ENCODE measurements at places on chromosomes 1 and 21.

GRCh38 chr1:3139451-3139852 lies 70.4 kb downstream of the PRDM16 start:
- DNase-seq: no peak

DNA sequence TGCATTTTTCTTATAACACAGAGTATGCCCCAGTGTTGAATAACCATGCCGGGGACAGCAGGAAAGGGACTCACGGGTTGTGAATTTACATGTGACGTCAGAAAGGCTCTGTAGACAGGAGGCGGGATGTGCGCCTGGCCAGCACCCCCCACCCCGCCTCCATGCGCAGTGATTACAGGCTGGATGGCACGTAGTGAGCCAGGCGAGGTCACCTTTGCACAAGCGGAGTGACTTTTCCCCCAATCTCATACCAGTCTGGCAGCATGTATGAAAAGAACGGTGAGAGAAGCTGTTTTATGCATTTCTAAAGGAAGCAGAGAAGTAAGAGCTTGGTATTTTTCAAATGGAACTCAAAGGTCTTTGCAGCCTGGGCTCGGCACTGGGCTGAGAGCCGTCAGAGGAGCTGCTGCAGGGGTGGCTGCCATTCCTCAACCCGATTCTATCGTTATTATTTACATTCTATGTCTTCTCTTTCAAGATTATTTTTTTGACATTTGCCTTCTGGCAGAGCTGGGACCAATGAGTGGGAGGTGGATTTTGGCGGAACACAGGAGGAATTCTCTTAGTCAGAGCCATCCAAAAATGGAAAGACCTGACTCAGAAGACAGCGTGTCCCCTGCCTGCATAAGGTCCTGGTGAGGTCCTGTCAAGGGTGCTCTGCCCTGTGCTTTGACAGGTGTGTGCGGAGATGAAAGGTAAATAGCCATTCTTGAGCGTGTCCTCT lies 115.6 kb upstream of the SLC45A1 start:
- no peak for DNase-seq

DNA sequence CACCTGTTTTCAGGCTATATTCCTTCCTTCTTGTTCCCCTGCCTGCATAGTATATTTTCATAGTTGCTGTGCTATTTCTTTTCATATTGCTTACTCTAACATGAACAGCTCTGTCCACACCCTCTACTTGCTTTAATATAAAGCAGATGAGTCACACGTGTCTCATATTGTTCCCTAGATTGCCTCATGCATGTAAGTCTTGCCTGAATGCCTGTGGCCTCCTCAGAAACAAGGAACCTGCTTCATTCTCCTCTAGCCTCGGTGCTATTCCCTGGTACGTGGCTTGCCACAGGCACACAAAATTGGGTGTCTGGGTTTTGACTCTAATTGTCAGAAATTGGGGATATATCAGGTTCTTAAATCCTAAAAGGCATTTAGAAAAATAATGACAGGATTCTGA lies 16.5 kb upstream of the PKP1 start:
- no peak for DNase-seq

- DNase-seq: peak; percentile 63
Observed at GRCh38 chr1:59814180-59814900, 409 bp upstream of the HOOK1 start.

DNA sequence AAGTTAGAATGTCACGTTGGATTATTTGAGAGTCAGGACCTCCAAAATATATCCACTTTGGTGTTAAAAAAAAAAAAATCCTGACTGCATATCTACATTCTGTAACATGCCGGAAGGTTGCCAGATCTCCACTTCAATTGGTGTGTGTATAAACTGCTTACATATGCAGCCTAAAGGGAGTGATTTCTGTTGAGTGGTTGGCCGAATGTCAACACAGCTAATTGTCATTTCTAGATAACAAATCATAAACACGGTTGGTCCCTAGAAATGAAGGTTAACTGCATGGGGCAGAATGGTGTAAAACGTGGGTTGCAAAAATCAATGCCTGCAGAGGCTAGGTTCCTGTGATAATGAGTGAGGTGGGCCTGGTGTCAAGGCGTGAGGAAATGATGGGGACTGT lies 15.0 kb upstream of the ROR1 start:
- DNase-seq: no peak

GRCh38 chr1:166944186-166944967 lies 31.0 kb downstream of the ILDR2 start:
- DNase-seq: no peak

DNA sequence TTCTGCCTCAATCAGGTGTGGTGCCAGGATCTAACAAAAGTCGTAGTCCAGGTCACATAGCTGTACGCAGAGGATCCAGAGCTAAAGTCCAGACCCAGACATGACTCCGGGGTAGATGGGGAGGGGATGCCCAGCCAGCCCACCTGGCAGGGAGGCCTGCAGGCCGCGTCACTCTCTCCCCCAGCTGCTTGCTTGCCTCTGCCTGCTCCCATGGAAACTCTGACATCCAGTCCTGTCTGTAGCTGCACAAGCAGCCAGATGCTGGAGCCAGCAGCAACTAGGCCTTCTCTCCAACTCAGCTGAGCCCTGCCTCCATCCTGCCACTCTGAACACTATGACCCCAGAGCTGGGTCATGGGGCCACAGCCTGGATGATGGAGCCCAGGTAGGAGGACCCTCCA lies 8.1 kb downstream of the COL8A2 start:
- DNase-seq: no peak

DNA sequence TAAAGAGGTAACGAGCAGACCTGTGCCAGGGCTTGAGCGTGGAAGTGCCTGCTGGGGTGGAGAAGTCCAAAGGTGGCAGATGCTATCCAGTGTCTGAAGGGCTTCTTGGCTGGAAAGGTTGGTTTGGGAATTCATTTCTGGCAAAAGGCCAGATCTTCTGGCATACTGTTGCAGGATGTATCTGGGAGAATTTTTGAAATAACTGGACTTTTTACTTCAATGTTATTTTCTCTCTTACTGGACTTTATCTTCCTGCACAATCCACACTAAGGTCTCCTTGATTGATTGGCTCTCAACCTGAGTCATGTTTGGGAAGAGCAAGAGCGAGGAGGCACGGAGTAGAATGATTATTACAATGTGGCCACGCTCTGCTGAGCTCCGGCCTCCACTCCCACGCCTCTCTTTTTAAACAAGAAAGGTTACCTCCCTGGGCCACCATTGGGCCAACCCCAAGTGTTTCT lies 278.4 kb downstream of the TM2D1 start:
- no peak for DNase-seq

- no peak for DNase-seq
Observed at GRCh38 chr1:244242446-244242845, 191.4 kb downstream of the ZBTB18 start.

- no peak for DNase-seq
Observed at GRCh38 chr1:152343006-152343405, 16.8 kb downstream of the FLG2 start.

- DNase-seq: no peak
Observed at GRCh38 chr1:109639841-109640184, 16.1 kb upstream of the GSTM4 start.

DNA sequence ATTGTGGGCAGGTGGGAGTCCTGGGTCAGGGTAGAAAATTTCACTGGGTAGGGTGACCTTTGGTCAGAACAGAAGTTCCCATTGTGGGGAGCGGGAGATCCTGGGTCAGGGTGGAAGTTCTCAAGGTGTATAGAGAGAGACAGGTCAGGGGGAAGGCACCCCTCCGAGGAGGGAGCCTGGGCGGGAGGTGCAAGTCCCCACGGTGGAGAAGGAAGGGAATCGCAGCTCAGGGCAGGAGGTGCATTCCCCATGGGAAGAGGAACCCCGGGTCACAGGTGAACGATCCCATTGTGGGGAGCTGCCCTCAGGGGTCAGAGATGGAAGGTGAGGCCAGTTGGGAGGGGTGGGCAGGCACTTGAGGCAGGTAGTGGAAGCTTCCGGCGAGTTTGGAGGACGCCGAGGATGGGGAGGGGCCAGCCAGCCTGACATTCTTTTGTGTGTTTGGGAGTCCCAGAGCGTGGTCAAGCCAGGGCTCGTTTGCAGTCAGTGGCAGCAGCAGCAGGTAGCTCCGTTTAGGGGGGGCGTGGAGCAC lies 637 bp downstream of the LYPLA2 start:
- no peak for DNase-seq

DNA sequence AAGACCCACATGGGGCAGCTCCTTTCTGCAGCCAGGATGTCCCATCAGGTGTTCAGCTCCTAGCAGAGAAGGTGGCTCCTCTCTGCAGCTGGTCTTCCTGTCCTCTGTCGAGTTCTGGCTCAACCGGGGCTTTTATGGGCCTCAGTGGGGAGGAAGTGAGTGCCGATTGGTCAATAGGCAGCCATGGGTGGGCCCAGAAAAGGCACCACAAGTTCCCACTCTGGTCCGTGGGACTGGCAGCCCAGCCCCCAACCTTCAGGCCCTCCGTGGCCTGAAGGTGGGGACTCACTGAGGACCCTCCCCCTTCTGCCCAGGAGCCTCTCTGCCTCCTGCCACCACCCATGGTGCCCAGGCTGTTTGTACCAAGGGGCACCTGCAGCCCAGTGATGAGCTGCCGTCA lies 161.7 kb upstream of the DUSP10 start:
- no peak for DNase-seq

- no peak for DNase-seq
Observed at GRCh38 chr1:12594966-12595756, 22.8 kb downstream of the DHRS3 start.

DNA sequence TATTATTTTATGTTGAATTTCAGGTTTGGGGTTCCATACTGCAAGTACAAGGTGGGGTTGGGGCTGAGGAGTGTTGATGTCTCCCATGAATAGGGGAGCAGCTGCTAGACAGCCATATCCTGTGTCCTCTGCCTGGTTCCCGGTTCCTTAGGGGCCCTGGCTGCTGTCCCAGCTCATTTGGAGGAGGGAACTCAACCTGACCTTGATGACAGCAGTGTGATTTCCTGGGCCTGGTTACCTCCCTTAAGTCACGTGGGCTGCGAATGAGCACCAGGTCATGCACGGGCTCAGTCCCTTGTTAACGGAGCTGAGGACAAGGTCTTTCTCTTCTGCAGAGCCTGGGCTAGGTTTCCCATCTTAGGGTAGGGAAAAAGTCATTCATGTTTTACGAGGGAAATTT lies 85.1 kb downstream of the MTR start:
- DNase-seq: no peak

DNA sequence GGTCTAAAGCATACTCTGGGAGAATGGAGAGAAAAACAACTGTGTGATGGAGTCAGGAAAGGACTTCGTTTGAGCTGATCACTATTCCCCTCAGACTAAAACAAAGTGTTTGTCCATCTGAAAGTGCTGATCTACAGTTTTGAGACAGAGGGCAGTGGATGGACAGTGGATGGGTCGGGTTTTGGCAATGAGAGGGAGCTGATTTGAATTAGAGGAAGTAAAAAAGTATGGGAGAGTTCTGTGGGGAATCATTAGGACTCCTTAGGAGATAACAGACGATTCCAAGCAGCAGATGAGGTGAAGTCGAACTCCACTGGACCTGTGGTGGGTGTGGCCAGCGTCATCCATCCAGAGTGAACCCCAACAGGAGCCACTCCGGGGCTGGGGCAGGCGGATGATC lies 62.3 kb downstream of the PTGS2 start:
- DNase-seq: no peak

- DNase-seq: no peak
Observed at GRCh38 chr1:228161866-228162265, 3.7 kb upstream of the IBA57 start.

DNA sequence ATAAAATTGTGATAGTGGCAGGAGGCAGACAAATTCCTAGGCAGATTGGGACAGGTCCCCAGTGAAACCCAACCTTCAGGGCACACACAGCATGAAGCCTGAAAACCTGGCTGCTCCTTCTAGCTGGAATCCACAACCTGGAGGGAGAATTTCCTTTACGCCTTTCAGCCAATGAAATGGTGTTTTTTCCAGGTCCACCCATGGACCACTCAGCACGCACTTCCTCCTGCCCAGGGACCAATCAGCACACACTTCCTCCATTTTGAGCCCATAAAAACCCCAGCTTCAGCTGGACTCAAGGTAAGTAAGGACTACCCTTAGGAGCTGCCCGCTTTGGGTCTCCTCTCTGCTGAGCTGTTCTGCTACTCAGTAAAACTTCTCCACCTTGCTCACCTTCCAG lies 120.1 kb downstream of the AKT3 start:
- no peak for DNase-seq

DNA sequence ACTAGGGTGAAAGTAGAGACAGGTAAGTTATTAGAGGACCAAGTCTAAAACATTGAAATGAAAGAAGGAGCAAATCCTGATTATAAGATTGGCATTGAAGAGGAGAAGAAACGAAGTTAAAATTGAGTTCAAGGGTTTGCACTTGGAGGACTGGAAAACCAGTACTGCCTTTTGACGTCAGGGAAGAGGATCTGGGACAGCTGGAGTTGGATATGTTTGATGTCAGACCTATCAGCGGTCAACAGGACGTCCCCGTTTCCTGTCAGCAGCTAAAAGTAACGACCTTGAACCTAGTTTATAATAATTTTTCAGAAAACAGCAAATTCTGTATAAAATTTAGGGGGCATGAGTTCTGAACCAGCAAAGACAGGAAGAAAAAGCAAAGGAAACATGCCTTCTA lies 1.2 kb upstream of the NID1 start:
- no peak for DNase-seq

- no peak for DNase-seq
Observed at GRCh38 chr1:9174243-9174642, 45.3 kb upstream of the GPR157 start.

DNA sequence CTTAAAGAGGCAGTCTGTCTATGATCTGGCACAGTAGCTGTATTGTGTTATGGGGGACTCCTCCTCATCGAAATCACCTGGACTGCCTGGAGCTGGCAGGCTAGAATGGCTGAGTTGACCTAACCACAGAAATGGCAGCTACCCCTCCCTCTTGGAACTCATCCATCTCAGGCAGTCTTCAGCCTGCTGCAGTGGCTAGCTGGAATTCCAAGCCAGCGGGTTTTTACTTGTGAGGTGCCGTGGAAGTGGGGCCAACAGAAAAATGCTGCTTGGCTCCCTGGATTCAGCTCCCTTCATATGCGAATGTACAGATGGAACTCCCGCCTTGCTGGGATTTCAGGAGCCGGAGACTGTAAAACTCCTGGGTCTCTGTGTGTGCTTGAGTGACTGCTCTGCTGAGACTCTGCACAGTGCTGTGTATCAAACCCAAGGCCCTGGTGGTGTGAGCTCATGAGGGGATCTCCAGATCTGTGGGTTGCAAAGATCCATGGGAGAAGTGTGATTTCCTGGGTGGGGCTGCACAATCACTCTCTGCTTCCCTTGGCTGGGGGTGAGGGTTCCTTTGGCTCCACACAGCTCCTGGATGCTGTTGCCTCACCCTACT lies 316.9 kb downstream of the CTH start:
- no peak for DNase-seq

GRCh38 chr21:38489271-38489652 lies 9.0 kb downstream of the ERG start:
- no peak for DNase-seq

GRCh38 chr1:52792036-52792435 lies 50.5 kb upstream of the ZYG11A start:
- DNase-seq: no peak
